Ureter (tissue), 1 donor: ENCODE measurements at places on chromosomes 6 and 20. TPM values are rescaled to one million over a fixed set of nuclear protein-coding genes. Genes with fewer than 3 reads are reported as not detected.

GRCh38 chr20:33645072-33645358, 17.1 kb upstream of the C20orf144 start:
- no peak for DNase-seq

DNA sequence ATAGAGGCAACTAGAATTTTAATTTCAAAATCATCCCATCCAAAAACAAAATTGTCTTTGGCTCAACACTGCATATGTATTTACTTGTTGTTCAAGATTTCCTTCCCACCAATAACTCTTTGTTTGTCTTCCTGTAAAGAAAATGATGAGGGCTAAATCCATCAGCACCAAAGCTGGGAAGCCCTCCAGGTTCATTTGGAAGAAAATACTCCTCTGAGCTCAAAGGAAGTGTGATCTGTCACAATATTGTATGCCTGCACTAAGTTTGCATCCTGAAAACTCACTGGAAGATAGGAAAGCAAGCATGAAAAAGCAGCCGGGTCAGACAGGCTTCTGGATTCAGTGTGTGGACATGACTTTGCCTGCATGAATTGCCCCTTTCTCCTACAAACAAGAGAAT, 28.7 kb upstream of the OPRM1 start:
- DNase-seq, result no peak

DNA sequence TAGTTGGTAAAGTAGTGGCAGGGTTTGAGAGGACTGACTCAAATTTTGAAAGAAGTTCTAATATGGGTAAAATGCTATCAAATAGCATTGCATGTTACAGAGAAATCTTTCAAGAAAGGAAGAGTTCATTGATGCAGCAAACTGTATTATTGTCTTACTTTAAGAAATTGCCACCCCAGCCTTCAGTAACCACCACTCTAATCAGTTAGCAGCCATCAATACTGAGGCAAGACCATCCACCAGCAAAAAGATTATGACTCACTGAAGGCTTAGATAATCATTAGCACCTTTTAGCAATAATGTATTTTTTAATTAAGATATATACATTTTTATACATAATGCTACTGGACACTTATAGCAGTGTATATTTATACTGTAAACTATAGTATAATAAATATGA, 138.9 kb downstream of the CDK19 start:
- no peak for DNase-seq

DNA sequence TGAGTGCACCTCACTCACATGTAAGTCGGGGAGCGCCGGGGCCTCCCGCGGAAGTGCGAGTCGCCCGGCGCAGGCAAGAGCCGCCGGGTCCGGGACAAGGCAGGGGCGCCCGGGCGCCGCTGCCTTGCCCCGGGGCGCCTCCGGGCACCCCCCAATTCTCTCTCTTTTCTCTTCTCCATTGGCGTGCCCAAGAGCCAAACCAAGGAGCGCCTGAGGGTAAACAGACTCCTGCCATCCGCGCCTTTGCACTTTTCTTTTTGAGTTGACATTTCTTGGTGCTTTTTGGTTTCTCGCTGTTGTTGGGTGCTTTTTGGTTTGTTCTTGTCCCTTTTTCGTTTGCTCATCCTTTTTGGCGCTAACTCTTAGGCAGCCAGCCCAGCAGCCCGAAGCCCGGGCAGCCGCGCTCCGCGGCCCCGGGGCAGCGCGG, 36.8 kb downstream of the GNAS start:
- no peak for DNase-seq

GRCh38 chr6:13000537-13000936, 284.0 kb downstream of the PHACTR1 start:
- no peak for DNase-seq

GRCh38 chr6:129946439-129947140, 71.8 kb upstream of the L3MBTL3 start:
- DNase-seq, result no peak

GRCh38 chr6:41736186-41736733, 852 bp upstream of the TFEB start:
- DNase-seq, result no peak

- DNase-seq, result no peak
Observed at GRCh38 chr6:50891290-50891689, 72.6 kb downstream of the TFAP2B start.

- no peak for DNase-seq
Observed at GRCh38 chr6:169366258-169366901, 112.7 kb upstream of the THBS2 start.

DNA sequence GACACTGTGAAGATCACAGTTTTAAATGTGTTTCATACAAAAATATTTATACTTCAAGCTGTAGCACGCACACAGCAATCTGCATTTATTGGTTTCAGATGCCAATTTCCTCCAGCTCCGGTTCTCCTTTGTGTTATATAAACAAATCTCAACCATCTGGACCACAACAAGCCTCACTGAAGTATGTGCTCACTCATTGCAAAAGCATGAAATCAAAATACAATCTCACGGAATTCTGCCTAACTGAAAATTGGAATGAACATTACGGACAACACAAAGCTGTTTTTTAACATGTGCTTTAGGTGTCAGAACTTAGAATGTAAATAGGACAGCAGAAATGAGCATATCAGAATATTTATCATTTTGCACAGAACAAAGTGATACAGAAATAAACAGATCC, 38.0 kb downstream of the RCAN2 start:
- no peak for DNase-seq

GRCh38 chr6:135115411-135115810, 60.8 kb upstream of the HBS1L start:
- no peak for DNase-seq

- DNase-seq, result no peak
Observed at GRCh38 chr6:147621961-147622360, 113.5 kb downstream of the SAMD5 start.

DNA sequence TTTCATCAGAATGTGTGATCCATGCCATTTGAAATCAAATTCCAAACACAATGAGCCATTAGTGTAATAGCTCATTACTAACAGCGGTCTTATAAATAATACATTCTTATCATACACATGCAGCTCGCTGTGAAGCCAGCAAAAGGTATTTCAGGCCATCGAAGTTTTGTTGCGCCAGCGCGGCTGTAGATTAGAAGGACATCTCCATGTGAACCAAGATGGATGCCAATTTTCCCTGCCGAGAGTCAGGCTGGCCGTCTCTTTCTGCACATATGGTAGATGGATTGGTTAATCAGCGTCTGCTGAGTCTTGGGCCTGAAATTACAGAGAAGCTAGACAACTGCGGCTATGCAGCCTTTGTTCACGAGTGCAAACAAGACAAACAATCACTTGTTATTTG, 44.1 kb downstream of the CFAP61 start:
- no peak for DNase-seq

- no peak for DNase-seq
Observed at GRCh38 chr6:90712114-90712513, 125.2 kb upstream of the MAP3K7 start.

GRCh38 chr20:36309643-36310042, 3.5 kb downstream of the DLGAP4 start:
- DNase-seq, result no peak

- DNase-seq, result no peak
Observed at GRCh38 chr6:122804962-122805485, 16.0 kb downstream of the SMPDL3A start.

DNA sequence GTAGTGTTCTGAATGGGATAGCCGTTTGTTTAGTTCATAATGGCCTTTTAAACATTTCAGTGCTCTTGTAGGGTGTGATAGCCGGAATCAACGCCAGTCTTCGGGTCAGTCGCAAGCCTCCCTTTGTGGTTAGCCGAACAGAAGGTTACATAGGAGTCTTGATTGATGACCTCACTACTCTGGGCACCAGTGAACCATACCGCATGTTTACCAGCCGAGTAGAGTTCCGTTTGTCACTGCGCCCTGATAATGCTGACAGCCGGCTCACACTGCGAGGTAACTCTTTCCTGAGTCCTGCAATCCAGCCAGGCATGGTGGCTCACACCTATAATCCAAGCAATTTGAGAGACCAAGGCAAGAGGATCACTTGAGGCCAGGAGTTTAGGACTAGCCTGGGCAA, 20.4 kb downstream of the MTO1 start:
- no peak for DNase-seq

DNA sequence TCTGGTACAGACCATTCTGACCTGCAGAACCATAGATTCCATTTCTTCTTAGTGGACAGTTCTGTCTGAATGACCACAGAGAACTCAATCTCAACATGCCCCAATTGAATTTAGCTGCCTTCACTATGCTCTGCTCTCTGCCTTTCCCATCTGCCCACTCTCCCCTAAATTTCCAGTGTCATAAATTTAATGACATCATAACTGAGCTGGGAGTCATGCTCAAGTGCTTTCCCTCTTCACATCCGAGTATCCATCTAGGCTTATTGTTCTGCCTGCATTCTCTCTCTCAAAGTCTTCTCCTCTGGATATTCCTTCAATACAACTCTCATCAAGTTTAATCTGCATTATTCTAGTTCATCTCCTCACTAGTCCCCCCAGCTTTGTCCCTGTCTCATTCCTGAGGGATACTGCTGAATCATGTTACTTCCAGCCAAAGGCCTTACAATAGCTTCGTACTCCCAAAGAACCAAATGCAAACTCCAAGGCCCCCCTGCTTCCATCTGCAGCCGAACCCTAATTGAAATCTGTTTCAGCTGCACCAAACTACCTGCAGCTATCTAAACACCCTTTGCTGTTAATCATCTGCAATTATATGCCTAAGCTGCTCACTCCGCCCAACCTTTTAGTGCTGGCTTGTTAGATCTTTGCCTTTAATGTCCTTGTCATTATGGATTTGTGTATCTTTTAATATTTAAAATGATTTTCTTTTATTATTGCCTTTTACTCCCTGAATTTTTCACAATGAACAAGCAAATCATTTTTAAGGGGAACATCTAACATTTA, 46.1 kb downstream of the SLC35B3 start:
- no peak for DNase-seq

GRCh38 chr6:3333263-3333662, 74.5 kb downstream of the PSMG4 start:
- DNase-seq, result no peak

DNA sequence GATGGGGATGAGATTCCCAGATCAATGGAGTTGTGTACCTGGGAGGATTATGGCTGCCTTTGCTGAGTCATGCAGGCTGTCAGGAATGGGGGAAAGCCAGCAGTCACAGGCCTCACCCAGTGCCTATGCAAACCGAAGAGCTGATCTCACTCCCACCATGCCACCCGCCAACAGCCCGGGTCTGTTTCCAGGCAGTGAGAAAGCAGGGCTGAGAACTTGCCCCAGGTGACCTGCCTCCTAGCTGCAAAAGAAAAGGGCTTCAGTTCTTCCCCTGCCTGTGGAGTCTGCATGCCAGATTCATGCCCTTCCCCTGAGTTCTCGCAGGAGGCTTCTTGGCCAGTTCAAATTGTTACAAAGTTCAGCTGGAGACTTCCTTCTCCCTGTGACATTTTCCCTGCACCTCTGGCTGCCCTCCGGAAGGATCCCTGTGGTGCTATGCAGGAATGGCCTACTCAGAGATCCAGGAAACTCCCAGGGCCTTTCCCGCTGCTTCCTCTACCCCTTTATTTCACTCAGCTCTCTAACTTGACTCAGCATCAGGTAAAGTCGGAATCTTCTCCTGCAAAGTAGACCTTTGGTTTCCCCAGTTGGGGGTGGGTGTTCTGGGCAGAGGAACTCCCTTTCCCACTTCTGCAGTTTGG, 71.5 kb upstream of the B3GAT2 start:
- DNase-seq, result no peak

DNA sequence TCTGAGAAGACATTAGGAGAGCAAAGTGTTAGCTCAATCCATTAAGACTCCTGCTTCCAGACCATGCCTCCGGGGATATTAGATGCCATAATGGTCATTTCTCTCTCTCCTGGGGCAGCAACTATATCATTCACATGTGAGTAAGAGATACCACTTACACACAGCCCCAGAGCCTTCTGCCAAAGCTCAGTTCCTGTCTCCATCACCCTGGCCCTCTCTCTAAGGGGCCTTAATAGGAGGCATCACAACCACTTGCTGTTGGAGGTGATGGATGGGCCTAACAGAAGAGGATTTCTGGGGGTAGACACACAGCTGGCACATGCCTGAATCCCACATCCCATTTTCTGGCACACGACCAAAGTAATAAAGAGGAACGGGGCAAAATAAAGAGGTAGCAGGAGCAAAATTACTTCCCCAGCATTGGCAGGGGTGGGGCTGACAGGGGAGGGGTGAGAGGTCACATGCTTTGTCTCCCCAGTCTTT, 34.0 kb upstream of the VSTM2L start:
- DNase-seq, result no peak

- DNase-seq, result no peak
Observed at GRCh38 chr6:149225946-149226345, 91.6 kb upstream of the TAB2 start.

DNA sequence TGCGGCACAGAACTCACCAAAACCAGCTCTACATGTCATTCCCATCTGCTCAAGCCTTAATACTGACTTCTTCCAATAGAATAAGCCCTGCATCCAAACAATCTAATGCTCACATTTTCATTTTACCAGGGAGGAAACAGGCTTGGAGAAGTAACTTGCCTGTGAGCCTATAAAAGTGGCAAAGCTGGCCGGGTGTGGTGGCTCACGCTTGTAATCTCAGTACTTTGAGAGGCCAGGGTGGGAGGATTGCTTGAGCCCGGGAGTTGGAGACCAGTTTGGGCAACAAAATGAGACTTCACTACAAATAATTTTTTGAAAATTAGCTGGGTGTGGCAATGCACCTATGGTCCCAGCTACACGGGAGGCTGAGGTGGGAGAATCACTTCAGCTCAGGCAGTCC, 133.7 kb downstream of the LY86 start:
- no peak for DNase-seq

- no peak for DNase-seq
Observed at GRCh38 chr6:36132246-36132895, 2.1 kb downstream of the MAPK13 start.

DNA sequence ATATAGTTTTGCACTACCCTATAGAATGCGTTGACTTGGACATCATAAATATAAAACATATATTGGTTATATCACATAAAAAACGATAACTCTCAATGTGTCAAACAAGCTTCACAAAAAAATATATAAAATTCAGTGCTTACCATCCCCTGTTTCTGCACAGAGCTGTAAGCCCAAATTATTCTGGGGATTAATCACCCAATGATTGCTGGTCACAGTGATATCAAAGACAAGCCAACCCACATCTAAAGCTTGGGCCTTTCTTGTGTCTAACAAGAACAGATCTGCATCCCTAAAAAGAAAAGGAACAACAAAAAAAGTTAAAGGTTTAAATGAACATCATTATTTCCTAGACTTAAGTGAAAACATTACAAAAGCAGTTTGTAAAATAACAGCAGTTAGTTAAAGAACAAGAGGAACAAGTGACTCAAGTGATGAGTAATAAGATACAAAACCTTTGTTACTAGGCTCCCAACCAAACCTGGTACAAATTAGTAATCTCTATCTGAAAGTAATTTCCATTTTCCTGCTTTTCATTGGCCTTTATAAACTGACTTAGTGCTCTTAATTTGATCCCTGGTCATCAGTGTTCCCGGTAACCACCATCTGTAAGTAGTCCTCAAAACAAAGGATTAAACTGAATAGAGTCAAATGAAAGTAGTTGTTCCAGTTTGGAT, 81.1 kb downstream of the BMP5 start:
- no peak for DNase-seq

ASIP gene
- total RNA-seq, result 0.70 TPM

RHAG gene
- total RNA-seq, result not detected

TGM2 gene
- 143 TPM for total RNA-seq

MPIG6B gene
- total RNA-seq, result 0.26 TPM

BTNL2 gene
- not detected for total RNA-seq

CST2 gene
- not detected for total RNA-seq

TCF15 gene
- 0.65 TPM for total RNA-seq

CNKSR3 gene
- total RNA-seq, result 22.1 TPM

R3HDML gene
- not detected for total RNA-seq

SLC22A7 gene
- not detected for total RNA-seq
